NCI-H1092 (cell line): ENCODE measurements at places on chromosomes 6 and 20.

GRCh38 chr20:841568-842546, 8.3 kb downstream of the FAM110A start:
- DNase-seq, result no peak

- DNase-seq, result no peak
Observed at GRCh38 chr6:5105146-5105545, 20.0 kb downstream of the PPP1R3G start.

- DNase-seq, result no peak
Observed at GRCh38 chr6:33850296-33850695, 46.5 kb upstream of the MLN start.

- DNase-seq, result no peak
Observed at GRCh38 chr6:148674306-148674705, 72.5 kb upstream of the UST start.

GRCh38 chr6:150403458-150404246, 34.8 kb downstream of the IYD start:
- DNase-seq, result peak; percentile 9

- no peak for DNase-seq
Observed at GRCh38 chr20:6116758-6117157, 6.1 kb downstream of the FERMT1 start.

GRCh38 chr6:45156075-45156474, 172.1 kb upstream of the RUNX2 start:
- DNase-seq, result no peak

- no peak for DNase-seq
Observed at GRCh38 chr6:13278991-13279390, 49.3 kb downstream of the TBC1D7 start.

DNA sequence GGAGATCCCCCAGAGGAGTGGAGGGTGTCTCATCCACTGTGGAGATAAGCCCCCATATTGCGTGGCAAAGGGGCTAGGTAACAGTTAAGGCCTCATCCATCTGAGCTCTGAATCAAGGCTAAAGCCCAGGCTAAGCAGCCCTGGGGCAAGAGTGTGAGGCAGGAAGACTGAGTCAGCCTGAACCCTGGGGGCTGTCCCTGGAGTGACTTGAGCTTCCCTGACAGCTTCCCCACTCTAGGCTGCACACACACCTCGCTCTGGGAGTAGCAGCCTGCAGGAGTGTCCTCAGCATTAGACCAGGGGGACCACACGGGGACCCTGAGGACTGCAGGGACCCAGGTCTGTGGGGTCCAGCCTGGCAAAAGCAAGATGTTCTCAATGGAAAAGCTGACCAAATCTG, 27.9 kb downstream of the UBD start:
- no peak for DNase-seq

GRCh38 chr20:47991875-47992488, 206.7 kb upstream of the SULF2 start:
- no peak for DNase-seq

GRCh38 chr6:105978974-105979373, 107.2 kb upstream of the PRDM1 start:
- no peak for DNase-seq

GRCh38 chr20:46129955-46130481, 11.9 kb downstream of the CD40 start:
- peak; percentile 22 for DNase-seq

- DNase-seq, result peak; percentile 82
Observed at GRCh38 chr20:327186-328026, 2.1 kb downstream of the SOX12 start.

DNA sequence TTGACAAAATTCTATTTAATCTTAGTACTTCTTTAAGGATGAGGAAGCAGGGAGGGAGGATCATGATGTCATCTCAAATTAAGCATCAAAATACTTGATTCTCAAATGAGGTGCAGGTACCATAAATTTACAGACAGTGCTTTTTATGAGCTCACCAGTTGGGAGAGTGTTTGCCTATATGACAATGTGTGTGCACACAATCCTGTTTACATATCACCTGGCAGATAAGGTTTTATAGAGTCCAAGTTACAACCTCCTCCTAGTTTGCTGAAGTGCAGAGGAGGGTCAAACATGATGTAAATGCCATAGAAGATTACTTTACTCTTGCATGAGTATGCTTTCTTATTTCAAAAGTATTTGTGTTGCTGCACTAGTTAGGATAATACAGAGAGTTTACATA, 6.4 kb downstream of the ATXN1 start:
- no peak for DNase-seq

DNA sequence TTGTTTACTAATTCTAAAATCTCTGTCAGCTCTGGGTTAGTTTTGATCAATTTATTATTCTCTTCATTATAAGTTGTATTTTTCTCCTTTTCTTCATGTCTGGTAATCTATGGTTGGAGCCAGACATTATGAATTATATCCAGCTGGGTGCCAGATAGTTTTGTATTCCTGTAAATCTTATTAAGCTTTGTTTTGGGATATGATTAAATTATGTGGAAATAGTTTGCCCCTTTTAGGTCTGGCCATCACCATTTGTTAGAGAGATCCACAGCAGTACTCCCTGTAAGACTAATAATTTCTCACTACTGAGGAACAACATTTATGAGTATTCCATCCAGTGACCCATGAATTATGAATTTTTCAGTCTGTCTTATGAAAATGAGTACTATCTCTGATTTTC, 20.9 kb upstream of the SLC17A1 start:
- DNase-seq, result no peak

DNA sequence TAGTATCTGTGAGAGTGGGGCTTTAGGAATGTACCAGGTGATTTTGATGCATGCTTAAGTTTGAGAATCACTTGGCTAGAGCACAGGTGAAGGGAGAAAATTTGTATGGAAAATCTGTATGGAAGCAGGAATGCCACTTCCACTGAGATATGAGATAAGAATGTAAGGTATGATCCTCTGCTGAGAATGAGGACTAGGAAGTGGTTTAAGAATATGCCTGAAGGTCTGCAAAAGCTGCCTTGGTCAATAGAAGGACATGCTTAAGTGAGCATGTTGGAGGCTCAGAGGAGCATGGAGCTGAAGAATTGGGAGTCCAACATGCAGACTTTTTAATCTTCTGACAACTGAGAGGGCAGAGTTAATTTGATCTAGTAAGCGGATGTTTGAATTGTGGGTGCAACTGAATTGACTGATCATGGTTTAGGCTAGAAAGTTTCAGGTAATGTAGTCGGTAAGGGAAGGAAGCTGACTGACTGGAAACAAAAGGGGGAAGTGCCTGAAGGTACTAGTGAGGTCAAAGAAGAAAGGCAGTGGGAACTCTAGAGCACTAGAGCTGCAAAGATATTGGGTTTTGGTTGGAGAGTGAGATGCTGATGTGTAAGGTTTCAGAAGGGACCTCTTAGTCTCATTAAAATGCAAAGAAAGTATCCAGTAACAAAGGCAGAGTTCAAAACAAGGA, 28.6 kb upstream of the NOTCH4 start:
- no peak for DNase-seq

DNA sequence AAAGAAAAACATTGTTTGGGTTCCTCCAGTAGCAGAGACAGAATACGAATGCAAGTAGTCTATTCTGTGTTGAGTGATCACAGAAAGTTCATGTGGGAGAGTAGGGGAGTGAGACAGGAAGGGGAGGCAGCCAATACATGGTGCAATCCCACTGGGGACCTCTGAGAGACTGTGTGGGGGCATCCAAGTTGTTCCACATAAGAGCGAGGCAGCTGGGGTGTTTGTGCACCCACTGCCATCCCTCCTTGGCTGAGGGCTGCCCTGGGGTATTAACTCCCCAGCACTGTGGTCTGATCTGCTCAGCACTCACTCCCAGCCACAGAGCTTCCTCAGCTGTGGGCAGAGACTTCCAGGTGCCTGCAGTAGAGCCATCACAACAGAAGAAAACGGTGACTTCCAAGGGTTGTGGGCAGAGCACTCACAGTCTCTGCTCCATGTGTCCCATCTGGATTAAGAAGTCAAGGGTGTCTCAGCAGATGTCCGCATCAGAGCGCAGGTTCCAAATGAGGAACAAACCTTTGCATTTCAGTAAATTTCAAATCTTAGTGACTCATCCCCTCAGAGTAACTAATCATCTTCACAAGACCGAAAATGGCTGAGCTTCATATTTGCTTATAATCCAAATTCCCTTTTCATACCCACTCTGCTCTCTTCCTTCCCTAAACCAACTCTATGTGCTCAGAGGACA, 101.9 kb upstream of the NAA20 start:
- DNase-seq, result no peak

DNA sequence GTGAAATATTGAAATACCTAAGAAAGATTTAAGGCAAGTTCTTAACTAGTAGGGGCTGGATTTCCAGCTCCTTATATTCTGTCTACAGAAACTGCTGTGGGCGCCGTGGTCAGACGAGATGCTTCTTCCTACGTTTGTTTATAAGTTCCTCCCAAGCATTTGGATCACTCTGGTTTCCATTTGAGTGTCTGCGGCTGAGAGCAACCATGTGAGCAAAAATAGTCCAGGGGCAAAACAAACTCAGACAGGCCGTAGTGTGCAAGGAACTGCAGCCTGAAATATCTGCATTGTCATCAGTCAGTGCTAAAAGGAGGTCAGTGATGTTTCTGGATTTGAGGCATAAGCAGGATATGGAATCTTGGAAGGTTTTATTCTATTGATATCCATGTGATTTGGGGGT, 485.9 kb upstream of the JAG1 start:
- no peak for DNase-seq

- no peak for DNase-seq
Observed at GRCh38 chr6:14354919-14355572, 237.5 kb downstream of the CD83 start.

DNA sequence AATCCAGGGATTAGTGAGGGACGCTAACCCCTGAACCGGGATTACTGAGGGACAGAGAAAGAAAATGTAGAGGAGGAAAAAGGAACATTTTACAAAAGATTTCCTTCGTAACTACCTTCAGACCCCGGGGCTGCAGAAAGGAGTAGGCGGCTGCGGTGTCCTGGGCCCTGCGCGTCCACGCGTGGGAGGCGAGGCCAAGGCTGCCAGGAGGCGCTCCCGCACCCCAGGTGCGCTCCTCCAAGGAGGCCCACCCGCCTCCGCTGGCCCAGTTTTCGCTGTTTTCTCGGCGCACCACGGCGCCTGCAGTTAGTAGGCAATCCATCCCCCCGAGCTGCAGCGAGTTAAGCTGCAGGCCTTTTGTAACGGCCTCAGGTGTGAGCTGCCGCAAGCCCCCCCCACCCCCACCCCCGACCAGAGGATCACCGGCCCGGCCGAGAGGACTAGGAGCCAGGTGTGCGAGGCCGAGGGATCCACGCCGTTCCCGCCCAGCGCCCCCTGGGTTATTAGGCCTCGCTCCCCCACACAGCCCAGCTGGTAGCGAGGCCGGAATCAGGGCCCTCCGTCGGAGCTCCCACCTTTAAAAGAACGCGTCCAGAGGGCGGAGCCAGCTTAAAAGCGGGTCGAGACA, 380.3 kb upstream of the ARID1B start:
- DNase-seq, result no peak

GRCh38 chr20:11368965-11369711, 548.6 kb upstream of the BTBD3 start:
- no peak for DNase-seq

GRCh38 chr20:17827759-17828559, 128.2 kb downstream of the BANF2 start:
- no peak for DNase-seq

GRCh38 chr6:35181933-35182612, 31.7 kb upstream of the SCUBE3 start:
- DNase-seq, result no peak

DNA sequence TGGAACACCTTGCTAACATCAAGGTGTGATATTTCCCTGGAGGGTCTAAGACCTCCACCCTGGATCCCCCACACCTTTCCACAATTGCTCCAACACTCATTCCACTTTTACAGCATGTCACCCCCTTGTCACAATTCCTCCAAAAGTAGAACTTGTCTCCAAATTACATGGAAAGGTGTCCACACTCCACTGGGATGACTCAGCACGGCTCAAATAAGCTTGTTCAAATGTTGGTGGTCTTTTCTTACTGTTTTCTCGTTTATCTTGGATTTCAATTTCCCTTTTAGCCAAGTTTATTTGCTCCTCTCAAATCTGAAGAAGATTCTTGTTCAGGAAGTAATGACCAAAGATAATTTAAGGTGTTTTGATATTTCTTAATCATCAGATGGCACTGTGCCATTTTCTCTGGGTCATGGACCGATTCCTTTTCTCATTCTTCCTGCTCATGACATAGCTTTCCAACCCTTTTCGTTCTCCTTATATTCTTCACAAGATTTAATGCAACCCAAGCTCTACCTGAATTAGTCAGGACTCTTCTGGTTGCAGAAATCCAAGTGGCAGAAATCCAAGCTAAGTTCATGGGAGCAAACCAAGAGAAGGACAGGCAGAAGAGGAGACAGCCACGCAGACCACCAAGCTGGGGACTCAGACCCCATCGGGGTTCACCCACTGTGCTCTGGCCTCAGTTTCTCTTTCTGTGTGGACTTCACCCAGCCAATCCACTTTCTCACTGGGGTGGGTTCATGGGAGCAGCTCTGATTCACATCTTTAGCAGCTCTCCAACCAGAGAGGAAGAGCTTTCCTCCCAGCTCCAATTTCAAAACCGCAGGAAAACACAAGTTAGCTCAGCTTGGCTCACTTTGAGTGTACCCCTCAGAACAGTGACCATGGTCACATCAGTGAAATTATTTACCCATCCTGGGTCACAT, 110.5 kb upstream of the CDYL start:
- no peak for DNase-seq

- no peak for DNase-seq
Observed at GRCh38 chr20:4483961-4484360, 237.7 kb upstream of the PRND start.

DNA sequence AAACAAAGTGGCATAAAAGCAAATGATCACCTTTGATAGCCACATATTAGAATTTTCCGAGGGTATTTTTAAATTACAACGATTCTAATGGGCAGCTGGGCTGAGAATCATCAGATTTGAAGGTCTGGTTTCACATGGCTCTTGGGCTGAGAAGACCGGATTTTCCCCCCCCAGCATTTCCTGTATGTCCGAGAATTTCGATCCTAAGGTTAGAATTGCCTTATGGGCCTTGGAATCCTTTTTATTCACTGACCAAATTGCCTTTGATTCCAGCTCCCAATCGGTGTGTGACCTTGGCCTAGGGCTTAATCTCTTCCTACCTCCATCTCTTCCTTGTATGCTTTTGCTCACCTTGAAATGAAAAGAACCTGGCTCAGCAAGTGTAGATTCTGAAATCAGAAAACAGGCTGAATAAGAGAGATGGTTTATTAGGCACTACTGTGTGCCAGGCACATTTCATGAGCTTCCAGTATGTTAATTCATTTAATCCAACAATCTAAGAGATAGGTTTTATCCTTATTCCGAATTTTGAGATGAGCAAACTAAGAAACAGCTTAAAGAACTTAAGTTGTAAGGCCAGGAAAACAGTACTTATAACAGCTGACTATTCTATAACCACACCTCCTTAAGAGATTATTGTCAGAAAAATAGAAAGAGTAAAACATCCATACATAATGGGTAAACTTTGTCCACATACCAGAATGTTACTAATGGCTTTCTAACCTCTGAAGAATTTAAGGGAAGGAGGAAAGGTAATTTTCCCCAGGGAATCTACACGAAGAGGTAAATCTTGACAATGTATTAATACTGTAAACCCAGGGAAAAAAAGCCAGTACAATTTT, 39.4 kb downstream of the HFE start:
- DNase-seq, result no peak

GRCh38 chr6:14211562-14211942, 94.0 kb downstream of the CD83 start:
- DNase-seq, result no peak

GRCh38 chr6:110322874-110323242, 35.3 kb downstream of the METTL24 start:
- DNase-seq, result no peak

GRCh38 chr6:1724124-1724523, 114.4 kb downstream of the FOXC1 start:
- DNase-seq, result no peak
